ENCODE measurements at places on chromosomes 3 and 15.

DNA sequence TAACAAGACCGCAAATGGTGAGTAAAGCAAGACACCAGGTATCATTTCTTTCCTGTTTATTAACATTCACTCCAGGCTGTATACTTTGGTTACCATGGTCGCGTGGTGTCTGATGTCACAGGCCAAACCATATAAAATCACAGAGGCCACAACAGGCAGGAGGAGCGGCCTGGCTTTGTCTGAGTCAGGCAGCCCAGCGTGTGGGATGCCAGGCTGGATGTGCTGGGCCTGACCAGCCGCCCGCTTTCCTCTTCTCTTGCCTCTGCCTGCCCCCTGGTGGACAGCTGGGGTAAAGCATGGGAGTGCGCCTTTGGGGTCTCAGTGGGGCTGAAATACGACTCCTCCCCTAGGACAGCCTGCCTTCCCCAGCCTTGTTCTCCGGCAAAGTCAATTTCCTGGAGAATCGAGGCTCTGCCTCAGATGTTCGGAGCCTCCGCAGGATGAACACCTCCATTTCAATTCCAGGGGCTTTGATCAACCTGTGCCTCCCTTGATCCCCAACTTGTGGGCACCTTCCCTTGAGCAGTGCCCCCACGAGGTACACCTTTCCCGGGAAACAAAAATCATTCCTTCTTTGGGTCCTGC lies 78.2 kb downstream of the CCNL1 start:
- H3K4me1 ChIP-seq, result peaks cover 27% of the 10 kb centered on the region
- H3K27ac ChIP-seq, result peak overlapping the region; percentile 73
- no peaks in the 10 kb centered on the region for H3K36me3 ChIP-seq
- DNase-seq, result peak; percentile 97
- no peak overlapping the region for H3K4me3 ChIP-seq

DNA sequence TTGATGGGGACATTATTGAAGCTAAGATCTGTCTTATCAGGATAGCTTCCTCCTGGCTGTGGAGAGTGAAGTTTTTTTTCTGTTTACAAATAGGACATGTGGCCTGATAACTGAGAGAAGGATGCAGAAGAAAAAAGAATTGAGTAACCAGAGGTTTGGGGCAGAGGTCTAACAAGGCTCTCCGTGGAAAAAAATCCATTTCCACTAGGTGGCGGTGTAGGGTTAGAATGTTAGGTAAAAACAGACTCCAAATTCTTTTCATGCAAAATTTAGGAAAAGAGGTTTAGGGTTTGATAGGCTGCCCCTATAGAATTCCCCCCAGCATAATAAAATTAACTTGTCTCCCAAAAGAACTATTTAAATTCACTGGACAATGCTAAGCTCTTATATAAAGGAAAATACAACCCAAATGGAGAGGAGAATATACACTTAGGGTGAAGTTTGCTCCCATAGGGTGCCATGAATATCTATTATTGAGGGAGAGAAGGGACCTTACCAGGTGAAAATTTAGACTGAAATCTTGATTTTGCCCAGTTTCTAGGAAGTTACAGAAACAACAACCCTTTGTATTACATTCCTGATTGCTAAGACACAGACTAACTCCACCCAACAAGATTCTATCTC lies 1560.4 kb downstream of the OTOL1 start:
- H3K4me3 ChIP-seq, result no peak overlapping the region
- no peaks in the 10 kb centered on the region for H3K36me3 ChIP-seq
- no peak overlapping the region for H3K27ac ChIP-seq
- no peaks in the 10 kb centered on the region for H3K4me1 ChIP-seq

- H3K36me3 ChIP-seq, result no peaks in the 10 kb centered on the region
- H3K27ac ChIP-seq, result no peak overlapping the region
- H3K4me3 ChIP-seq, result no peak overlapping the region
- H3K4me1 ChIP-seq, result no peaks in the 10 kb centered on the region
- H3K27me3 ChIP-seq, result no peaks in the 10 kb centered on the region
- no peak for DNase-seq
Measured at GRCh38 chr3:67044955-67045354, 46.8 kb downstream of the KBTBD8 start.

DNA sequence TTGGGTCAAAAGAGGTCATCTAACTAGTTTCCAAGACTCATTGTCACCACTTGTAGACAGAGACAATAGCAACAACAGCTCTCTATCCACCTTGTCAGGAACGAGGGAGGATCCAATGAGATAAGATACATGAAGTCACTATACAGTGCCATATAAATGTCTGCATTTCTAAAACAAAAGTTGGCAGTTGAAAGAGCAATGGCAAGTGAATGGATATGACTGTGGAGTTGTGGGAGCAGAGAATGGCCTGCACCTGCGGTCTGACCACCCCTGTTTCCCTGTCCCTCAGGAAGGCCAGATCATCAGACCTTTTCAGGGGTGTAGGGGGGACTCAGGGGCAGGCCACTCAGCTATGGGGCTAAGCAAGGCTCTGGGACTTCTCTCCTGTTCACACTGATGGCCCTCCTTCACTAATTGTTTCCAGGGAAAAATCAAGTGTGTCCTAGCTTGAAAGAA lies 40.7 kb upstream of the PSMD6 start:
- DNase-seq, result no peak
- no peaks in the 10 kb centered on the region for H3K36me3 ChIP-seq
- H3K27ac ChIP-seq, result no peak overlapping the region
- peaks cover 7% of the 10 kb centered on the region for H3K4me1 ChIP-seq

GRCh38 chr15:51103330-51103729 lies 8.6 kb upstream of the TNFAIP8L3 start:
- H3K27ac ChIP-seq, result no peak overlapping the region
- peak; percentile 76 for DNase-seq
- peaks cover under 1% of the 10 kb centered on the region for H3K4me1 ChIP-seq
- H3K27me3 ChIP-seq, result no peaks in the 10 kb centered on the region

- peaks cover 70% of the 10 kb centered on the region for H3K27me3 ChIP-seq
- DNase-seq, result no peak
- H3K4me3 ChIP-seq, result no peak overlapping the region
- peaks cover 9% of the 10 kb centered on the region for H3K4me1 ChIP-seq
- no peak overlapping the region for H3K27ac ChIP-seq
Measured at GRCh38 chr15:74825866-74826265, 561 bp upstream of the CPLX3 start.

DNA sequence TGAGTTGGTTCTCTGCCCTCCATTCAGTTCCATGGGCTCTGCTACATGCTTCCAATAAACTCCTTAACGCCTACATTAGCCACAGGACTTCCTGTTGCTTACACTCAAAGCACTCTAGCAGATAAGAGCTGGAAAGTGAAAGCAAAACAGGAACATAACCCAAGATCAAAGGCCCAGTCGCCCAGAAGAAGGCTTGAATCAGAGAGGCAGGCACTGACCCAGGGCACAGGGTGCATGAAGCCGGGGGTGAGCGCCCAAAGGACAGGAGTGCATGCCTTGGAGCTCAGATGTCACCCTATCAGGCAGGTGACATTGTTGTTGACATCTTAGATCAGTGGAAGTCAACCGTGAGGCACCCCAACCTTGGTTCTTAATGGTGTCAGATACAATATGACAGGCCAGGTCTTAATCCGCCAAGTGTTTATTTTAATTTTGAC lies 235.1 kb downstream of the UACA start:
- H3K27ac ChIP-seq, result no peak overlapping the region
- no peak overlapping the region for H3K4me3 ChIP-seq
- no peaks in the 10 kb centered on the region for H3K36me3 ChIP-seq
- peaks cover 89% of the 10 kb centered on the region for H3K27me3 ChIP-seq

DNA sequence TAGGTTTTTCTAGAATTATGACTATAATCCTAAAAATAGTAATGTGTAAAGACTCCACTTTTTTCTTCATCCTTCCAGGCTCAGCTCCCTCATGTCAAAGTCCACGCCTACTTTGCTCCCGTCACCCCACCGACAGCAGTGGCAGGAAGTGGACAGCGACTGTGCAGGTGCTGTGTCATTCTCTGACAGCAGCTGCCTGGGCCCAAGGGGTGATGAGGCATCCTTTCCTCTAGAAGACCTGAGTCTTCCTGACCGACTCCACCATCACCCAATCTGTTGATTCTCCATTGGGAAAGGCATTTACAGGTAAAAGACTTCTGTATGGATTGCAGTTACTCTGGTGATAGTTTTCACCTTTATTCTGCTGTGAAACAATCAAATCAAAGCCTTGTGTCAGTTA lies 54.8 kb downstream of the UBP1 start:
- H3K36me3 ChIP-seq, result peaks cover 91% of the 10 kb centered on the region
- H3K4me1 ChIP-seq, result no peaks in the 10 kb centered on the region
- no peaks in the 10 kb centered on the region for H3K27me3 ChIP-seq
- H3K27ac ChIP-seq, result no peak overlapping the region
- no peak for DNase-seq

- no peak overlapping the region for H3K4me3 ChIP-seq
- DNase-seq, result peak; percentile 73
- H3K36me3 ChIP-seq, result no peaks in the 10 kb centered on the region
- H3K4me1 ChIP-seq, result peaks cover 3% of the 10 kb centered on the region
- no peaks in the 10 kb centered on the region for H3K27me3 ChIP-seq
Measured at GRCh38 chr3:141452045-141452444, 34.8 kb upstream of the RASA2 start.

DNA sequence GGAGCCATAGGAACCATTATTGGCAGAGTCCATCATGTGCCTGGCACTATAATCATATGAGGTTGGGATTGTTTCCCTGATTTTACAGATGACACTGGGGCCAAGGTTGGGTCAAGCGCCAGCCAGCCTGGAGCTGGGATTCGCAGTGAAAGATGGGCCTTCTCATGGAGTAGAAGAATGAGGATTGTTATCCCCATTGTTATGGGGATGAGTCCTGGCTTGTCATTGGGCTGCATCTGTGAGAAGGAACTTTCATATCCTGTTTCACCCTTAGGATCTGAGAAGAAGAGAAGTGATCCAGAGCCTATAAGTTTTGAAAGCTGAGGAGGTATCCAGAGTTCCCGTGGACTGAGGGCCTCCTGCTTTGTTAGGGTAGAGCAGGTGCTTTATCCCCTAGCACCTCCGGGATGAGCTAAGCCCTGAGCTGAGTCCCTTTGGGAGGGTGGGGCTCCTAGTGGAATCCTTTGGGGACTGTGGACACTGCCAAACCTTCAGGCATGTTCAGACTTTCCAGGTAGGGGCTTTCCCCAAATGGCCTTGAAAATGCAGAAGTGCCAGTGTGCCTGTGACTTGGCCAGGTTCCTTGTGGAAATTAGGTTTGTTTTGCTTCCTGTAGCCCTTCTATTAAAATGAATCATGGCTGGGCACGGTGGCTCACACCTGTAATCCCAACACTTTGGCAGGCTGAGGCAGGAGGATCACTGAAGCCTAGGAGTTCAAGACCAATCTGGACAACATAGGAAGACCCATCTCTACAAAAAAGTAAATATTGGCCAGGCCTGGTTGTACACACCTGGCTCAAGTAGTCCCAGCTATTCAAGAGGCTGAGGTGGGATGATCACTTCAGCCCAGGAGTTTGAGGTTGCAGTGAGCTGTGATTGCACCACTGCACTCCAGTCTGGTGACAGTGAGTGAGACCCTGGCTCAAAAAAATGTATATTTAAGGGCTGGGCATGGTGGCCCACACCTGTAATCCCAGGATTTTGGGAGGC lies 30.2 kb upstream of the BSN start:
- no peak overlapping the region for H3K4me3 ChIP-seq
- no peak overlapping the region for H3K27ac ChIP-seq
- H3K36me3 ChIP-seq, result peaks cover 25% of the 10 kb centered on the region
- DNase-seq, result no peak
- H3K27me3 ChIP-seq, result no peaks in the 10 kb centered on the region

DNA sequence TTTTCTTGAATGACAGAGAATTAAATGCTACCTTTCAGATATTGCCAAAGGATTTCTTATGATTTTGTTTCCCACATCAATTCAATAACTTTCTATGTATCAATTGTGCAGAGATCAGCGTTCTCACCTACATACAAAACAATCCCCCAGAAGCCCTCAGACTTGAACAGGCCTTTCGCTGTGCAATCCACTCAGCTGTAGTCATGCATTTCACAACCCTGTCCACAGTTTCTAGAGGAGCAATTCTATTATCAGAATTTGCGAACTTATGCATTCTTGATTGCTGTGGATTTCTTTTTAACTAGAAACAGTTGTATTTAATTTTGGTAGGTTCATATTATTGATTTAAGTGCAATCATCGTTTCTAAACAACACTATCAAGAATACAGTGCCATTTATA lies 13.7 kb upstream of the ALCAM start:
- H3K4me3 ChIP-seq, result no peak overlapping the region
- H3K4me1 ChIP-seq, result no peaks in the 10 kb centered on the region
- DNase-seq, result peak; percentile 33
- no peaks in the 10 kb centered on the region for H3K27me3 ChIP-seq

DNA sequence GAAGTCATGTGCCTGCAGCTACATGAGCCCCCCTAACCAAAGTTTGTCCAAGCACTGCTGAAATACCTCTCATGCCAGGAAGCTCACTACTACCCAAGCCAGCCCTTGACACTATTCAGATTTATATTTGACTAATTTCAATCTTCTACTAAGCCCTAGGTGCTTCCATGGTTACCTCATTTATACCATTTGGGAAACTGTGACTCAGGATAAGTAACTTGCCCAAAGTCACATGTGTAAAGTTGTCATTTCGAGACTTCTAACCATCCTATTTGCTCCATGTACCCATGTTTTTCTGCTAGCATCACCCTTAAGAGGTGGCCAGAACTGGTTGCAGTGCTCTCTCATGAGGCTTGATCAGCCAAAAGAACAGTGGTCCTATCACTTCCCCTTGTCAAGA lies 20.7 kb upstream of the TIMP4 start:
- H3K27ac ChIP-seq, result peak overlapping the region; percentile 55
- no peak overlapping the region for H3K4me3 ChIP-seq
- no peaks in the 10 kb centered on the region for H3K27me3 ChIP-seq
- peaks cover 23% of the 10 kb centered on the region for H3K4me1 ChIP-seq

- no peak overlapping the region for H3K27ac ChIP-seq
- no peaks in the 10 kb centered on the region for H3K36me3 ChIP-seq
- no peak for DNase-seq
- H3K4me3 ChIP-seq, result no peak overlapping the region
Measured at GRCh38 chr3:14370720-14371572, 31.5 kb upstream of the SLC6A6 start.

DNA sequence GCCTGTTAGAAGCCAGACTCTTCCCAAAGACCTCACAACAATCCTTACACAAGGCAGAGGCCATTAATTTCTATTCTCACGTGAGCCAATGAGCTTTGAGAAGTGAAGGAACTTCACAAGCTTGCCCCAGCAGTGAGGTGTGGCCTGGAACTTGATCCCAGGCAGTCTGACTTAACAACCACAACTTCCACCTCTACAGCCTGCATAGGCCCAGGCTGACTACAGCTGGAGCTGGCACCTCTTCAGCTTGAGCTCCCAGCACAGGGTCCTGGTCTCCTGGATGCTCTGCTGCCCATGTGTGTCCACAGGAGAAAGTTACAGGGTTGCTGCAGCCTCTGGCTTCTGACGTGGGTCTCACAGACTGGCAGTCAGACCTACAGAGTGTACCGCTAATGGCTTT lies 111.0 kb downstream of the ERC2 start:
- no peaks in the 10 kb centered on the region for H3K4me1 ChIP-seq
- H3K4me3 ChIP-seq, result no peak overlapping the region
- DNase-seq, result peak; percentile 15
- H3K27me3 ChIP-seq, result no peaks in the 10 kb centered on the region
- H3K36me3 ChIP-seq, result no peaks in the 10 kb centered on the region
- H3K27ac ChIP-seq, result peak overlapping the region; percentile 59
